ENCODE measurements at places on chromosomes 7 and 10. TPM values are rescaled to one million over a fixed set of nuclear protein-coding genes. Genes with fewer than 3 reads are reported as not detected.

DNA sequence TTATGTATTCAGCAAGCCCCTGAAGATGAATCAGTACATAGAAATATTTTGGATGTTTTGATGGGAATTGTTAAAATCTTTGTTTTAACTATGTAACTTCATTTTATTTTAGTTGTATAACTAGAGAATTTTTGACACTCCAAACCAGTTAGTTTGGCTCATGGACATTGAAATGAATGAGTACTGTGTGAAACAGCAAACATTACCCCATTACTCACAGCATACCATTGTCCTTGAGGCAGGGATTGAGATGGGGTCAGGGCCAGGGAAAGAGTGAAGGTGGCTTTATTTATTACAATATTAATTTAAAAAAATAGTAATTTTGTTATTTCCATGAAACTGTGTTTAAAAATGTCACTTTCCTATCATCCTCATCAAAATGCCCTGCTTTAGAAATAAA, 4.8 kb upstream of the BMPER start:
- DNase-seq: no peak

DNA sequence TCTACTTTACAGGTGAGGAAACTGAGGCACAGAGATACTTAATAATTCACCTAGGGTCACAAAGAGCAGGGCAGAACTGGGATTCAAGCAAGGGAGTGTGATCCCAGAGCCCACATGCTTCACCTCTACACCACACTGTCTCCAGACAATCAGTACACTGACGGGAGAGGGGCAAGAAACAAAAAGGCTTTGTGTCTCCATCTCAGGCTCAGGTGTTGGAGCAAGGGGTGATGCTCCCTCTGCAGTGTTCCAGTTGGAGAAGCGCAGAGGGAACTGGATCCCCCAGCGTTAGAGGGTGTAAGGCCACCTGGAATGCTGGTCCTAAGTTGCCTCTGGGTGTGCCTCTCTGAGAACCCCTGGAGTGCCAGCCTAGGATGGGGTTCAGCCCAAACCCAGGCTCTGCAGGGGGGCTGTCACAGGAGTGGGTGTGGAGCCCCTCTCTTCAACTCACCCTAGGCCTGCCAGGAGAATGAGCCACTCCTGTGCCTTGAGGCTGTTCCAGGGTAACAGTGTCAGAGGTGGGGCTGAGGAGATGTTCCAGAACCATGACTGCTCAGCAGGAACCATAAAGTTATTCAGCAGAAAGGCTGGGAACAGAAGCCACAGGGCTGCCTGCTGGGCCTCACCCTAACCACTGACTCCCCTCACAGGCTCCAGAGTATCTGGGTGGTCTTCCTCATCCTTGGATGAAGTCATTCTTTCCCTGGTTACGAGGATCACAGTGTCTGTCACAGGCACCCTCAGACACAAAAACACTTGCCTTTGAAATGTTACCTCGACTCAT, 5.5 kb downstream of the RBP4 start:
- DNase-seq: no peak

GRCh38 chr7:50335795-50336754, 31.6 kb downstream of the IKZF1 start:
- no peak for DNase-seq

- no peak for DNase-seq
Measured at GRCh38 chr10:84706875-84707274, 378.5 kb downstream of the CCSER2 start.

DNA sequence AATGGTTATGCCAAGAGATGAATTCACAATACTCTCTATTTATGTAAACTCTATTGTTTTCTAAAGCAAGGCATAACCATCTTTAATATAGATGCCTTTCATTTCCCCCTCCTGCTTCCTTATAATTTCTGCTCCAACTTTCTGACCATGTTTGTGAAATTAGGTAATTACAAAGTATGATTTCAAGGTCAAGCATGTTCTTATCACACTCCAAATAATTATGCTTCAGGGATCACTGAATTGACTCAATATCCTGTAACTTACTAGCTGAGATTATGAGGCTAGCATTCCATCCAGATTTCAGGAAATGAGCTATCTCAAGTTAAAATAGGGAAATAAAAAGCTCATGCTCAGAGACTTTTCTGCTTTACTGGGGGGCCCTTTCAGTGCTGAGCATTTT, 655.9 kb upstream of the IGFBP3 start:
- no peak for DNase-seq

DNA sequence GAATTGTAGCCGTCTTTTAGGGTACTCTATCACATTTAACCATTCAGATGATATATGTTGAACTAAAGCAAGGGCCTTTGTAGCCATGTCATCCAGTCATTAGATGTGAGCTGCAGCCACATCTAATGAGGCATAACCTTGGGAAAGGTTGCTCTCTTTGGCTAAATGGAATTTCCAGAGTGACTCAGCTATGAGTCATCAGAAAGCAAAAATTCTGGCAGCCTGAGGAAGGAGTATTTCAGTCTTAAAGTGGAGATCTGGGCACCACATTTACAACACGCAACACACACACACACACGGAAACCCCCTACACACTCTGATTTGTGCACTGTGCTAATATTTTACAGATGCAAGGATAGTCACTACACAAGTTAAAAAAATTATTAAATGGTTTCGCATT, 176.9 kb upstream of the ZWINT start:
- no peak for DNase-seq

The AKR1C8 gene
- total RNA-seq: 0.33 TPM

The NEURL1 gene
- total RNA-seq: 0.16 TPM

The FAM237B gene
- not detected for total RNA-seq

Measured in breast epithelium (tissue), 4 donors.